ENCODE measurements at places on chromosomes 12 and 14. TPM values are rescaled to one million over a fixed set of nuclear protein-coding genes. Genes with fewer than 3 reads are reported as not detected.

Gene PCK2
- total RNA-seq: 126 TPM

DNA sequence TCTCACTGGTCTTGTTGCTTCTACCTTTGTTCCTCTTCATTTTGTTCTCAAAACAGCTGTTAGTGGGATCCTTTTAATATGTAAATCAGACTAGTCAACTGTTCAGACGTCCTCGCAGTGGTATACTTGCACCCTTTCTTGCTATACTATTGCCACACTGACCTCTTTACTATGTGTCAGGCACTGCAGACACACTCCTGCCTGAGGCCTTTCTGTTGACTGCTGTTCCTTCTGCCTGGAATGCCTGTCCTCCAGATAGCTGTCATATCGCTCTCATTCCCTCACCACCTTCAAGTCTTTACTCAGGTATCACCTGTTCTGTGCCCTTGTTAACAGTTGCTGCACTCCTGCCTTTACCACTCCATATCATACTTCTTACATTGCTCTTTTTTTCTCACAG is 90.0 kb upstream of the TMEM263 start:
- no peak for DNase-seq

Gene SERPINA1
- total RNA-seq: not detected

DNA sequence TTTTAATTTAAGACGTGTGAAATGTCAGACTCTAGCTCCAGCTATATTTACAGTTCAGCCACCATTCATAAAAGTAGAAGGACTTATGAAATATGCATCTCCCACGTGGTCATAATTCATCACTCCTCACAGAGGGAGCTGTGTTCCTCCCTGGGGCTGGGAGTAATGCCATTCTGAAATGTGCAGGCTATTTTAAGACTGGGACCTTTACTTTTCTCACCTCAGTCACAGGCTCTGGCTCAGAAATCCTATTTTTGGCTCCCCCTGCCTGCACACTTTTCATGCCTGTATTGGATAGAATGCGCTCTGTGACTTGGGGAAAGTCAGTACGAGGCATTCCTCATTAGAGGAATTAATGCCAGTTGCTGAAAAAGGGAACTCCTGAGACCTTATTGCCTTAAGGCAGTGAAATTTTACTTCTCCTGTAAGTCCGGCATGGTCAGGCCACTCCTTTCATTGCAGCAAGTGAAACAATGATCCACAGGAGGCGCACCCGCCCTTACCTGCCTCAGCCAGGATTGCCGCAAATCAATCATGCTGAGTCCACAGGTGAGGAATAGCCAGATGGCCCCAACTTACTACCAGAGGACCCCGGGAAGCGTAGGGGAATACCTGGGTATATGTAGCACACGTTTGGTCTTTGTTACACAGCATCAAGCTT is 1133.2 kb upstream of the TMEM132C start:
- no peak for DNase-seq

- DNase-seq: no peak
These were observed 79.9 kb downstream of the CHGA start for GRCh38 chr14:93002851-93003298.

- no peak for DNase-seq
These were observed at the start of gene KRT6A for GRCh38 chr12:52493172-52493571. Gene KRT6A (minus strand): TSS chr12:52493257. CDS start chr12:52493188, 69 bp downstream.

DNA sequence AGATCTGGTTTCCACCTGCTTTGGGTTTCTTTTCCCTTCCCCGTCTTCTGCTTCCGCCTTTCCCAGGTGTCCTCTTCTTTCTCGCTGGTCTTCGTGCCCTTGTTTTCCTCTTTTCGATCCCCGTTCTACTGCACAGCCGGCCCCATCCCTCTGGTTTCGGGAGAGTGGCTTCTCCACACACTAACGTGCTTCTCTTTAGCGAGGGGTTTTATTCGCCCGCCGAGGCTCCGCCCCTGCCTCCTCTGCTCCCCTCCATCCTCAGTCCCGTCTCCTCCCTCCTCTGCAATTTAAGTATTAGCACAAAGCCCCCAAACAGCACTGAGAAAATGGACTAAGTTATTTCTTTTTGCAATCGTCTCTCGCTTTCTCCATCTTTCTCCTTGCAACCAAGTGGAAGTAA is at the start of gene SLC7A8:
SLC7A8 (minus strand) TSS at position 182 of the 400 bp plus-strand sequence. CDS start 746 bp downstream, outside the sequence.
- no peak for DNase-seq

- peak; percentile 92 for DNase-seq
These were observed 9.6 kb downstream of the MMP14 start for GRCh38 chr14:22845821-22846625.

DNA sequence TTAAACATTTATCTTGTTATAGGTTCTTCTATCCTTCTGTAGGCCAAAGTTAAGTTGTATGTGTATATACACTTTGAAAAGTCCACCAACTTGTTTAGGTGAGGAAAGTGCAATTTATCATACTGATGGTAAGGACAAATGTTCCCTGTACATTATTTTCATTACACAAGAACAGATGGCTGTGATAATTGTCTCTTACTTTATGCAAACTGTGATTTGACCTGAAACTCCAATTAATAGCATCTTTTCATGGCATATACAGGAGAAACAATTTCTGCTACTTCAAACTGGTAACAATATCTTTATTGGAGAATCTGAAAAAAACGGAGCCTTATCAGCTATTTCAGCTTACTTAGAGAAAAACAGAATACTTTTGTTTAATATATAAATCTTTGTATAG is 5.6 kb downstream of the TRIM9 start:
- no peak for DNase-seq

DNA sequence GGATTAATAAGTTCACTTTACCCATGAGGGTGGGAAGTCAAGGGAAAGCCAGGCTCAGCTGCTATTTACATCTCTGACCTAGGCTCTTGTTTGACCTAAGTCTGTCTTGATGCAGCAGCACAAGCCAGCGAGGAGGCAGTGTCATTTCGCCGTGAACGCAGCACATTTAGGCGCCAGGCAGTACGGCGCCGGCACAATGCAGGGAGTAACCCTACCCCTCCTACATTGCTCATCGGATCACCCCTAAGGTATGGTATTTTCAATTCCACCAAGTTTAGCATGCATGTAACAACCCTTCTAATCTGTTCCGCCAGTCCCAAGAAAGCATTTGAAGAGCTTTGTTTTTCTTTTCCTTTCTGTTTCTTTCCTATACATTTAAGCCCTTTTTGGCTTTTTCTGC is 81.2 kb downstream of the PCNX1 start:
- no peak for DNase-seq

DNA sequence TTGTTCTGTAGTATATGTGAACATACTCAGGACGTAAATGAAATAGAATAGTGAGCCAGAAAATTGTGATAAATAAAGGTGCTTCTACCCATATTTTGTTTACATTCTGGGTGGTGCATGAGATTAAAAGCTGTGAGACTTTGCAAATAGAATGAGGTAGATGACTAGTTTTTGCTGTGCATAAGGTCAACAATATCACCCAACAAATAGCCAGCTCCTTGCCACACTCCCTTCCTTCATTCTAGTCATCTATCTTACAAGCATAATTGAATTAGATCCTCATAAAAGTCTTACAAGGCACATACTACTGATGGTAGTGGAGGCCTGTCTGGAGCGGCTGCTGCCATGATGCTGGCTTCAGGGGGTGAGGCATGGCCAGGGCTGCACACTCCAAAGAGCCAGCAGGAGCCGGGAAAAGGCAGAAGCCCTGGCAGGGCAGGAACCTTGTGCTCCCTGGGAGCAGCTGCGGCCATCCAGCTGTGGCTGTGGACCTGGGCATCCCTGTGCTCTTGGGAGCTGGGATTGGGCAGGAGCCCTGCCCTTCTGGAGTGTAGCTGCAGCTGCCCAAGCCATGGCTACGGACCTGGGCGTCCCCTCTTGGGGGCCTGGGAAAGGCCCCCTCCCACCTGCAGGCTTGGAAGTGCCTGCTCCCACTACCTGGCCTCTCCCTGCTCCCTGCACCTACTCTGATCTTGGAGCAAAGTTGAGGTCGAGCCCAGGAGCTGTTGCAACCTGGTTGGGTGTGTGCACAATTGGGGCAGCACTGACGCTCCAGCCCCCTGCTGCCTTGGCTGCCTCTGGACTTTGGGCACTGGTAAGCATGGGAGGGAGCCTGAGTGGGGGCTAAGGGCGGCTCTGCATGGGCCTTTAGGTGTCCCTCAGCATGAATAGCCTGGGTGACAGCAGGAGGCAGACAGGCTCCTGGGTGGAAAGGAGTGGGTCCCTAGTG is 112.8 kb downstream of the DACT1 start:
- no peak for DNase-seq

- no peak for DNase-seq
These were observed 89.5 kb downstream of the PELI2 start for GRCh38 chr14:56207626-56208292.

GRCh38 chr14:44657203-44657602 is 150.1 kb upstream of the FSCB start:
- no peak for DNase-seq

Gene DNAJC22
- 0.36 TPM for total RNA-seq

DNA sequence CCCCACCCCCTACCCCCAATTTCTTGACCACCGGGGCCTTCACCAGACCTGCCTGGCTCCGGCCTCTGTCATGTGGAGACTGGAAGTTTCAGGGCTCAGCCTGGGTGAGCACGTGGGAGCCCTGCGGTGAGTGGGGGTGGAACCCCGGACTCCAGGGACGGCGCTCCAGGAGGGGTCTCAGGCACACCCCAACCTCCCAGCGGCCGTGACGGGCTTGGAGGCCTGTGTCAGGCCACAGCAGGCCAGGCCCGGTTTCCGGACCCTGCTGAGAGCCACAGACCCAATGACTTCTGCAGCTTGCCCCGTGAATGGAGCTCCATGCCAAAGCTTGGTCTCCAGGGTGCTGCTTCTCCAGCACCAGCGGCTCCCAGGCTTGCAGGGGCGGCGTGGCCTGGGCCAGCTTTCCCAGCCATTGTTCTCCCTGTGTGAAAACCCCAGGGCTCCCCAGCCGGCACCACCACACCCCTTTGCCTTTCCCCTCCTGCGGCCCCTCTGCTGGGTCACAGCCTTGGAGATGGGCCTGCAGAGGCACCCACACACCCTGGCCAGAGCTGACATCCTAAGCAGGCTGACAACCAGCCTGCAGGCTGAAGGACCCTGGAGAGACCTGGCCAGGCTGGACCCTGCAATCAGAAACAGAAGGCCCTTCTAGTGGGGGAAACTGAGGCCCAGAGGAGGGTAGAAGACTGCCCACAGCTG is 186.2 kb upstream of the C14orf180 start:
- DNase-seq: peak; percentile 87

All from chondrocyte (in vitro differentiated cells).